LoVo (cell line): ENCODE measurements at places on chromosomes 11 and 22.

- no peak for DNase-seq
These were observed 91.4 kb downstream of the RPL27A start for GRCh38 chr11:8773916-8774539.

- DNase-seq, result no peak
These were observed 23.6 kb downstream of the MYEOV start for GRCh38 chr11:69317401-69318092.

- DNase-seq, result no peak
These were observed 46.8 kb downstream of the SLN start for GRCh38 chr11:107665018-107665417.

DNA sequence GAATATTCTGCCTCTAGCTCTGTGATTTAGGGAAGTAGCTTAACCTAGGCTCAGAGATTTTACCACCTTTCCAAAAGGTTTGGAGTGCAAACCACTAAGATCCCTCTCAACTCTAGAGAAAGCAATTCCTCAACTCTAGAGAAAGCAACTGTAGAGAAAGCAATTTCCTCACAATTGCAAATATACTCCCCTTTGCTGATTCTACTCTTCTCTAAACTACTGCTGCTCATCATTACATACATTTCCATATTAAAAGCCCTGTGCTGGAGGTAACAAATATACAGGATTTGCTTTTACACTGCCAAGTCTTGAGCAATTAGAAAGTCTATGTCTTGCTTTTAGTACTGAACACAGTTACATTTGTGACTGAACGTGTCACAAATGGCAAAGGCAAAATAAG lies 48.2 kb downstream of the ALG9 start:
- DNase-seq, result no peak

GRCh38 chr11:843818-844692 lies 1.4 kb downstream of the TSPAN4 start:
- DNase-seq, result peak; percentile 81

DNA sequence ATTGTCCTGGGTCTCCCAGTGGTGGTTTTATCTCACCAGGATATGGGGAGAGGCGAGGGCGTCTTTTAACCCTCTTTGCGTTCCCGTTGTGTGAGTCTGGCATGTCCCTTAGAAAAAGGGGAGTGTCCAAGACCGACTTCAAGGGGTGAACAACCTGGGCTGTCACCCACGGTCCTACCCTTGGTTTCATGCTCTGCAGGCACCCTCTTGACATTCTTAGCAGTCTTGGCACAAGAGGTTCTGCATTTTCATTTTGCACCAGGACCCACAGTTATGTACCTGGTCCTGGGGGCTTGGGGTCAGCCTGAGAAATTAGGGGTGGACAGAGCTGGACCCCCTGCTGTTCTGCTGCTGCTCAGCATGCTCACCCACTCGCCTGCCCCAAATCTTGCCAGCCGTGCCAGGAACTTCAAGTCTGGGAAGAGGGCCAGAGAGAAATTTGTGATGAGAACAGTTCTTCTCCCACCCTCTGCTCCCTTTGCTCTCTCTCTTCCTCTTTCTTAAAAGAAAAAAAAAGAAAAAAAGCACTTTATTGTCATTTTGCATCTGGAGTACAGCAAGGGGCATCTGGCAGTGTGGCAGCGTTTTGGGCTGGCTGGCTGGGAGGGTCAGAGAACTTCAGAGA lies 471.2 kb downstream of the MIAT start:
- DNase-seq, result no peak

DNA sequence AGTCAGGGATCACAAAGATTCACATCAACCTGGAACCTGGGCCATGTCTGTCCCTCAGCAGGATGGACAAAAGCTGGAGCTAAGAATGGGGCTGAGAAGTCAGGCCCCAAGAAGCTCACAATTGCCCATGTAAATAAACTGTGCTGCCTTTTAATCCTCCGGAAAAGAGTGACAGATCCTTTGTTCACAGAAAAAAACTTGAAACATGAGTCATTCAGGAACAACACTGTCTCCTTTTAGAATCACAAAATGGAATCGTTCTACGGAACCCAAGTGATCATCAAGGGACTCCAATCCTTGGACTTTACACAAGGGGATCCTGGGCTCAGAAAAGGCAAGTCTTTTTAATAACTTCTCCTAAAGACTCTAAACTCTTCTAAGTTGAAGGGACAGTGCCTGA lies 36.1 kb downstream of the RELT start:
- no peak for DNase-seq

GRCh38 chr11:1055990-1056771 lies 18.5 kb upstream of the MUC2 start:
- no peak for DNase-seq

DNA sequence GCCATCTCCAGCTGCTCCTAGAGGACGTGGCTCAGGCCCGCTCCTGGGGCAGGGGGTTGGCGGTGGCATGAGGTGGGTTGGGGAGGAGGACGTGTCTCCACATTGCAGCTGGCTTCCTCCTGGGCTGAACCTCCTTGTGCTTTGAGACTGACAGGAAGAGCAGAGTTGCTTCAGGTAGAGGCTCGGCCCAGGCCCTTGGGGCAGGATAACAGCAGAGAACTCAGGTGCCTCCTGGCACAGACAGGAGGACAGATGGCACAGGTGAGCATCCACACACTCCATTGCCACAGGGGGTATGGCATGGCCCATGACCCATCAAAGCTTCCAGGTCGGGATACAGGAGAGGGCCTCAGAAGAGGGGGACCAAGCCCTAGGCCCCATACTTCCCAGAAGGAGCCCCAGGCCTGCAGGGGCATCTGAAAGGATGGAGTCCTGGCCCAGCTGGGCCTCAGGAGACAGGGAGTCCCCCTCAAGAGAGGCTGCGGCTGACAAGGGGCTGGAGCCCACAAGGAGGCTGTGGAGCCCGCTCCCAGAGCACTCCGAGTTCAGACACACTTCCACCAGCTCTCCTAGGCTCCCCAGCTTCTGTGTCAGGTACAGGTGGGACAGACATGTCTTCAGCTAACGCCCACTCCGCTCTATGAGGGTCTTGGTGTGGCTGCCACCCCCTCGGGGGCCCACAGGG lies 2.0 kb upstream of the KLHL35 start:
- no peak for DNase-seq

GRCh38 chr11:30485222-30485621 lies 100.9 kb downstream of the MPPED2 start:
- DNase-seq, result no peak

GRCh38 chr22:32932176-32932575 lies 126.0 kb downstream of the SYN3 start:
- DNase-seq, result no peak

- no peak for DNase-seq
These were observed 58.4 kb downstream of the DGCR2 start for GRCh38 chr22:19063581-19064353.

DNA sequence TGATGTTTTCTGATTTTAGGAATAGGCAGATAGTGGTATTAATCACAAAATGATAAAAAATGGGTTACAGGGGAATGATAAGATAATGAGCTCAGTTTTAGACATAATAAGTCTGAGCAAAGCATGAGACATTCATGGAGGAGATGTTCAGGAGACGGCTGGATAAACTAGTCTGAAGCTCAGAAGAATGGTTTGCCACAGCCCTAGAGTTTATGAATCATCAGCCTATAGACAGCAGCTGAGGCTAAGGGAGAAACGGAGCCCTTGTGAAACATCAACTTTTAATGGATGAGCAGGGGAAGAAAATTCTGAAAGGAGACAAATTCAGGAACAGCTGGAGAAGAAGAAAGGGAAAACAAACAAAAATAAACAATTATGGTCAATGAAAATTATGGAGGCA lies 87.2 kb downstream of the RELT start:
- no peak for DNase-seq

- no peak for DNase-seq
These were observed 85.7 kb downstream of the CELSR1 start for GRCh38 chr22:46451741-46452140.

- no peak for DNase-seq
These were observed 163.5 kb downstream of the CSNK2A3 start for GRCh38 chr11:11189506-11189905.

- no peak for DNase-seq
These were observed 4.8 kb upstream of the JHY start for GRCh38 chr11:122877732-122878131.

GRCh38 chr22:44931077-44931540 lies 78.7 kb downstream of the PHF21B start:
- DNase-seq, result no peak

DNA sequence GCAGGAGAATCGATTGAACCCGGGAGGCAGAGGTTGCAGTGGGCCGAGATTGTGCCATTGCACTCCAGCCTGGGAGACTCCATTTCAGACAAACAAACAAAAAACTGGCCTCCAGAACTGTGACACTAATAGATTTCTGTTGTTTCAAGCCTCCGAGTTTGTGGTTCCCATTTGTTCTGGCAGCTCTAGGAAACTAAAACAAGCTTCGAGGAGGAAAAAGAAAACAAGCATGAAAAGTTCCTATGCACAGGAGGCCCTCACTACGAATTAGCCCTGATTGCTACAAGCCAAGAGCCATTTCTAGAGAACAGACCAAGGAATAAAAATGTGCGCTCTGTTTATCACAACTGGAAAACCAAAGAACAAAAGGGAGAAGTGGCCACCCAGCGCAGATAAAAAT lies 47.8 kb upstream of the SHANK2 start:
- DNase-seq, result no peak

- no peak for DNase-seq
These were observed 65.9 kb downstream of the TRMU start for GRCh38 chr22:46401370-46401769.

DNA sequence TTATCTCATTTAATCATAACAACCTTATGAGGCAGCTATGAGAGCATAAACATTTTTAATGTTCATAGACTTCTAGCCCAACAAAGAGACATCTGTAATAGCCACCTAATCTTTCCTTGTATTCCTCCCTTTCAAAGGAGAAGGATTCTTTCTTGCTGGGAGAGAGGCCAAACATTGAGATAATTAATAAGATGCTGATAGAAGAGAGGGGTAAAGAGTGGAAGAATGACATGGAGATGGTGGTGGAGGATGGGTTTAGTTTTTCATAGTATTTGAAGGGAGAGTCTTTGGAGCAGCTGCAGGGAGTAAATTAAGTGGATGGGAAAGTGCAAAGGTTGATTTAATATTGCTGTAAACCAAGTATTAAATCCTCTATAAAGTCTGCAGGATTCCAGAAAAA lies 57.9 kb downstream of the ARL14EP start:
- no peak for DNase-seq

DNA sequence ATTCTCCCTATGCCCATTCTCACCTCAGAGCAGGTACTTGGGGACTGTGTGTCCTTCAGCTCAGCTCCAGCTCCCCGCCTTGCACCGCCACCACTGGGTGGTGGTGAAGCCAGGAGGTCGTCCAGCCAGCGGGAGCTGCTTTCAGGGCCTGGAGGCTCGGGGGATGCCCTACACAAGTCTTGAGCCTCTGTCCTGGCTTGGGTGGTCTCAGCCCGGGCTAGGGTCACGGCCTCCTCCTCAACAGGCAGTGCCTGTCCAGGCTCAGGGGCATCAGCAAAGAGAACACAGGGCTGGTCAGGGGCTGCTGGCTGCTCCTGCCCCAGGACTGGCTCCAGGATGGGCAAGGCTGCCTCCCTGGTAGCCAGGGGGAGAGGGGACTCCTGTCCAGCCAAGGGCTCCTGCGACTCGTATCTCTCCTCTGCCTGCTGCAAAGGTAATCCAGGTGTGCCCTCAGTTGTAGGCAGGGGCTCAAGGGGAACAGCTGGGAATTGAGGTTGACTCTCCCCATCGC lies 12.2 kb downstream of the TNKS1BP1 start:
- no peak for DNase-seq

GRCh38 chr22:20725987-20726558 lies 47.8 kb upstream of the SERPIND1 start:
- DNase-seq, result no peak

GRCh38 chr11:65692367-65692766 lies 19.7 kb upstream of the KAT5 start:
- no peak for DNase-seq

DNA sequence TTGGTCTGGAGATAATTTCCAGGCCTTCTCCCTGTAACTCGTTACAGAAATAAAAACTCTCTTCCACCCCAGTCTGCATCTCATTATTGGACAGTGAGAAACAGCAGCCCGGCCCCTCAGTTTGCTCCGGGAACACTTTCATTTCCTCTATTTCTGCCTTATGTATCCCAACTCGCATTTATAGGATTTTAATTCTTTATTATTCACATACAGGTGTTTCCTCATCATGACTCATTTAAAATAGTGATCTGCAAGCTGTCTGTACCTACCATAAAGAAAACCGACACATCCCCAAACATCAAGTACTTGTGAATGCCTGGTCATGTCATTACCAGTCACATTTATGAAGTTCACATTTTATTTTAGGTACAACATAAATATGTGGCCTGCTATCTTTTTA lies 42.8 kb downstream of the PIWIL3 start:
- no peak for DNase-seq

GRCh38 chr11:132942611-132943356 lies 589.5 kb downstream of the OPCML start:
- no peak for DNase-seq

DNA sequence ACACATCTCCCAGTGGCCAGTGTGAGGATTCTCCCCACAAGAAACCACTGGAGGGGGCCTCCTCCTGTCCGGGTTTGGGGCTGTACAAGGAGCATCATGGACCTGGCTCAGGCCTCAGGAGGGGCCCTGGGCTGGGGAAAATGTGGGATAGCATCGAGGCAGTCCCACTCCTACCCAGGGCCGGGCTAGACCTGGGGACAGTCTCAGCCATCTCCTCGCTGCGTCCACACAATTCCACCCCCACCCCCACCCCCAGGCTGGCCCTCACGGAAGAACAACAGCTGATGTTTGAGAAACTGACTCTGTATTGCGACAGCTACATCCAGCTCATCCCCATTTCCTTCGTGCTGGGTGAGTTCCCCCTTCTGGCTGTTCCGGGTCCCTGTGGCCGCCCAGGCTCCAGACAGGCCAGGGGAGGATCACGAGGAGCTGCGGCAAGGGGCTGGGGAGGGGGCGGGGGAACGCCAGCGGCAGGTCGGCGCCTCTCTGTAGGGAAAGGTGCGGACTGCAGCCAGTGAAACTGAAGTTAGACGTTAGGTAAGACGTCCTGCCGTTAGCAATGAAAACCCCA lies 4.8 kb downstream of the BEST1 start:
- DNase-seq, result no peak

- DNase-seq, result peak; percentile 58
These were observed 596 bp upstream of the TNRC6B start for GRCh38 chr22:40176921-40177737.

DNA sequence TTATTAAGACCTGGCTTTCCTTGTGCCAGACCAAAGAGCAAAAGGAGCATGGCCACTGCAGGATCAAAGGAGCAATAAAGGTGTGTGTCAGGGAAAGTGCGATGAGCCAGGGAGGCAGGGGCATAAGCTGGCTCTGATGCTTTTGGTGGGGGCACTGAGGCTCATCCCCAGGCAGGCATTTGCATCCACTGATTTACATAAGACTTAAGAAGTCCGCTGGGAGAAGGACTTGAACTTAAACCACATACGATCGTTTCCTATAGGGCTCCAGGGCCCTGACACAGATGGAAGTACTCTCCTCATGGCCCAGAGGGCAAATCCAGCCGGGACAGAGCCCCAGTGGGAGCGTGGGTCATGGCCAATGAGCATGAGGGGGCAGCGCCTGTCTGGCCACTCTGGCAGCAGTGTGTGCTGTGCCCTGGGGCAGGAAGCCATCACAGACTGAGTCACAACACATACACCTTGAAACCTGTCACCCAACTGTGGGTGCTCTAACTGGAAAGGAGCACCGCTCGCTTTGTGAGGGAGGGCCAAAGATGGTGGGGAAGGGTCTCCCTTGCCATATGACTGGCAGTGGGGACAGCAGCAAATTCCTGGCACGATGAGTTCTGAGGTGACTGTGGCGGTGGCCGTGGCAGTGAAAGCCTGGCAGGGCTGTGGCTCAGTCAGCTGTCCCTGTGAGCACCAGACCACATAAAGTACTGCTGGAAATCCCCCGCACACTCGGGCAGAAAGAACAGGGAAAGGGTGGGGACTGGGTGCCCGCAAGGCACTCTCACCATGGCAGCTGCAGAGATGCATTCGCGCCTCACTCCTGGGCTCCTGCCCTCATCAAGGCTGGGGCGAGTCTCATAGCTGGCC lies 79.4 kb upstream of the LMO1 start:
- DNase-seq, result no peak
